Kidney capillary endothelial cell (primary cell): ENCODE measurements at places on chromosomes 2 and 18.

- DNase-seq = no peak
Observed at GRCh38 chr18:78965260-78965659, 14.4 kb upstream of the SALL3 start.

- DNase-seq = no peak
Observed at GRCh38 chr2:203201426-203201825, 37.4 kb upstream of the CYP20A1 start.

DNA sequence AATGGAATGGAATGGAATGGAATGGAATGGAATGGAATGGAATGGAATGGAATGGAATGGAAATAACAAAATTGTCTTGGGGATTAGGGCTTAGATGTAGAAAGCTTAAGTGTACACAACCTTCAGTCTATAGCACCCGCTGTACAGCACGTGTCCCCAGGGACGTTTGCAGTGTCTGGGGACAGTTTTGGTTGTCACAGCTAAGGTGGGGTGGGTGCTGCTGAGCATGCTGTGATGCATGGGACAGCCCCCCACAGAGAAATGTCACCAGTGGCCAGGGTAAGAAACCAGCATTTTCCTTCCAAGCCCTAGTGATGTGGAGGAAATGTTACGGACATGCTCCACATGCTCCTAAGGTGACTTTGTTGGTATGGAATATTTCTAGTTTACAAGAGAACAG is 70.8 kb downstream of the SH3RF3 start:
- no peak for DNase-seq

GRCh38 chr2:171483793-171484192 is 38.5 kb upstream of the CYBRD1 start:
- DNase-seq = no peak

GRCh38 chr2:185862657-185863398 is 124.2 kb downstream of the FSIP2 start:
- no peak for DNase-seq

GRCh38 chr2:73341039-73341438 is 44.6 kb upstream of the ALMS1 start:
- DNase-seq = no peak

GRCh38 chr2:226256709-226257376 is 542.8 kb downstream of the IRS1 start:
- DNase-seq = no peak
